ENCODE measurements at places on chromosomes 12 and 14.

GRCh38 chr14:52901357-52901980, 49.4 kb downstream of the FERMT2 start:
- DNase-seq: no peak

DNA sequence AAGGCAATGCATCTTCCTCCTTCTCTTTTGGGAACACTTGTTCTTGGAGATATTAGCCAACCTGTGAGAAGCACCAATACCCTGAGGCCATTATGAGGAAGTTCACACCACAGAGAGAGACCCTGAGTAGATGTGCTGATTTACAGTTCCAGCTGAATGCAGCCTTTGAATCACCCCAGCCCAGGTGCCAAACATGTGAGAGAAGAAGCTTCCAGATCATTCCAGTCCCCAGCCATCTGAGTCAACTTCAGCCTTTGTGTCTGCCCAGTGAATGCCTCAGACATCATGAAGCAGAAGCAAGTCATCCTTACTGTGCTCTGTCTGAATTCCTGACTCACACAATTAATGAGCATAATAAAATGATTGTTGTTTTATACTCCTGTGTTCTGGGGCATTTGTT, 25.1 kb downstream of the C12orf42 start:
- DNase-seq: no peak

GRCh38 chr14:38991299-38991698, 111.7 kb downstream of the SEC23A start:
- no peak for DNase-seq

DNA sequence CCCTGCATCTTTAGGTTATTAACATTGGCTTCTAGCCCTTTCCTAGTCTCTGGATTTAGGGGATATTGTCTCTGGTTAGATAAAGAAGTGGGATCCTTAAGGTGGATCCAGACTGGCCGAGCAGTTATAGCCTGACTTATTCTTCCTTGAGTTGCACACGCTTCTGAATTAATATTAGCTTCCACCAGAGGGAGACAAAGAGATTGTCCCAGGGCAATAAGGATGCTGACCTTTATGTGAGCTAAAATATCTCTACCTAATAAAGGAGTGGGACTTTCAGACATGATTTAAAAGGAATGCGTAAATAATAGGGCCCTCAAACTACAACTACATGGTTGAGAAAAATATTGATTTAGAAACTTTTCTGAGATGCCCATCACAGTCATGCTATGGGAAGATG, 139.7 kb downstream of the SLCO1B3 start:
- peak; percentile 26 for DNase-seq
